ENCODE measurements at places on chromosomes 2 and 18.

- no peak for DNase-seq
These were observed 193.0 kb upstream of the RGPD4 start for GRCh38 chr2:107633580-107634147.

GRCh38 chr18:24763765-24764513 is 303.5 kb downstream of the HRH4 start:
- no peak for DNase-seq

GRCh38 chr18:44197832-44198611 is 482.7 kb upstream of the SETBP1 start:
- no peak for DNase-seq

GRCh38 chr2:176106581-176107539 is at the start of gene HOXD11:
HOXD11 (plus strand) TSS chr2:176107280; CDS start chr2:176107356, 76 bp downstream.
- no peak for DNase-seq

DNA sequence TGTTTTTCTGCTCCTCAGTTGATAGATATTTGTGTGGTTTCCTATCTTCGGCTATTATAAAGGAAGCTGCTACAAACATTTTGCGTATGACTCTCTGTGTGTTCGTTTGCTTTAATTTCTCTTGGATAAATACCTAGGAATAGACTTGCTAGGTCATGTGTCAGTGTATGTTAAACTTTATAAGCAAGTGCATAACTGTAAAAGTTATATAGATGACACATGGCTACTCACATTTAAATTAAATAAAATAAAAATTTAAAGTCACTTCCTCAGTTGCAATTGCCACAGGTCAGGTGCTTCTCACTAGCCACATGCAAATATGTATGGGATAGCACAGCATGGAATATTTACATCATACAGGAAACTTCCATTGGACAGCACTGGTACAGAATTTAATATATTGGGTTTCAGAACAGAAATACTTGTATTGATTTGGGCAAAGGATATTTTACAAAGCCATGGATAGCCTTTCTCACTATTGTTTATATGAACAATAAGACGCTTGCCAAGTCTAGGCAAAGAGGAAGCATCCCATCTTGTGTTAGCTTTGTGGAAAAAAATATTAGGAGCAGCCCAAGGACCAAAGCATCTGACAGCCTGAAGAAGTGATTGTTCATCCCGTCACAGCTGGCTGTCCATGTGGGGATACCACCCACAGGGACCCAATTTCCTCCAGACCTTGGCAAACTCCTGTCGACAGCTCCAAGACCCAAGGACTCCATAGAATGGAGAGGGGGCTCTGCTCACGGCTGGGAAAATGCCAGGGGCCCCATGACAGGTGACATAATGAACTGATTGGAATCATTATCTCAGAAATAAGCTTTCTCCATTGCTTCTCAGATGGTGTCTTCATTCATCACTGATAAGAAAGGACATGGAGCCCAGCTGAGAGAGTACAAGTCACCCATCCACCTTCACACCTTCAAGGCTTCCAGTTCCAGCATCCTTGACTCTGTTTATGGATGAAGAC is 196.7 kb downstream of the SH3BP4 start:
- DNase-seq, result no peak

DNA sequence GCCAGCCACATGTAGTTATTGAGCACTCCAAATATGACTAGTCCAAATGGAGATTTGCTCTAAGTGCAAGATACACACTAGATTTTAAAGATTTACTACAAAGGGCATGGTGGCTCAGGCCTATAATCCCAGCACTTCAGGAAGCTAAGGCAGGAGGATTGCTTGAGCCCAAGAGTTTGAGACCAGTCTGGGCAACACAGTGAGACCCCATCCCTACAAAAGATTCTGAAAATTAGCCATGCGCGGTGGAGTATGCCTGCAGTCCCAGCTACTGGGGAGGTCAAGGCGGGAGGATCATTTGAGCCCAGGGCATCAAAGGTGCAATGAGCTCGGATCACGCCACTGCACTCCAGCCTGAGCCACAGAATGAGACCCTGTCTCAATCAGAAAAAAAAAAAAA is 93.5 kb upstream of the HNRNPA3 start:
- no peak for DNase-seq

DNA sequence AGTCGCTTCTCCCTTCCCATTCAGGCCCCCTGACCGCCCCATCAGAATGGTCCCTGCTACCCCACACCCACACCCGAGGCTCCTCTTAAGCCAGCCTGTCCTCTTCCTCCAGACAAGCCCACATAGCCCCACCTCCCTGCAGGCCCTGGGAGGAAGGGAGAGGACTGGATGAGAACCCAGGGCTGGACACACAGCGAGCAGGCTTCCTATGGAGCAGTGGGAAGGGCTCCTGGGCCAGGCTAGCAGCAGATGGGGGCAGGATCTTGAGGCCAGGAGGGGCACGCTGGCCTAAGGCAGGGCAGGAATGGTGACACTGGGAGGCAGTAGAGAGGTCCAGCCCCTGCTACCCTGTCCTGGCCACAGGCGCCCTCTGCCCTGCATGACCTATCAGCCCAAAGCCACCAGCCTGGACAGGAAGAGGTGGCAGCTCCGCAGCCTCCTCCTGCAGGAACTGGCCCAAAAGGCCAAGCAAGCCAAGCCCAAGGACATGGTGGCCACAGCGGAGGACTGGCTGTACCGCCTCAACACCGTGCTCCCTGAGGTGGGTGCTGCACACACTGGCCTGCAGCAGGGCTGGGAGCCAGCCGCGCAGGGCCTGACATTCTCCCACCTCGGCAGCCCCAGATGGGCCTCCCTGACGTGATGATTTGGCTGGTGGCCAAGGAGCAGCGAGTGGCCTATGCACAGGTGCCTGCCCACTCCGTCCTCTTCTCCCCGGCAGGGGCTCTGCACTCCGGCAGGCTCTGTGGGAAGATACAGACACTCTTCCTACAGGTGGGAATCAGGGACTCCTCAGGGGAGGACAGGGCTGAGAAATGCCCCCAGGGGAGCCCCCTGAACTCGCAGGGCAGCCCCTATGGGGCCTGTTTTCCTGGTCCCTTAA is 43.3 kb downstream of the FER1L5 start:
- no peak for DNase-seq

- no peak for DNase-seq
These were observed 1.9 kb downstream of the MPPE1 start for GRCh38 chr18:11906176-11906575.

DNA sequence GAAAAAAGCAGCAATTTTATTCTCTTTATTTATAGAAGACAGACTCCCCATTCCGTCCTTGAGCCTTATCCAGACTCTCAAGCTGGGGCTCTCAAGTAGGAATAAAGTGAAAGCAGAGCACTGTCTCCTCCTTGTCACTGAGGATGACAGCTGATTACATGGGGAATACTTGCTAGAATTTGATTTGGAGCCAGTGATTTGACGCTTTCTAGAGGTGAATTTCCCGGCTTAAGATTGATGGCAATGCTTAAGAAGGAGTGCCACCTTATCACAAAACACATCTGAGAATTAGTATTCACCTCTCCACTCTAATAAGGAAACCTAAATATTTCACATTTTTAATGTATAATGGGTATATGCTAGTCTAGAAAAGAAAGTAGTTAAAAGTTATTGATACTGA is 135.4 kb upstream of the SLC39A10 start:
- DNase-seq, result no peak

DNA sequence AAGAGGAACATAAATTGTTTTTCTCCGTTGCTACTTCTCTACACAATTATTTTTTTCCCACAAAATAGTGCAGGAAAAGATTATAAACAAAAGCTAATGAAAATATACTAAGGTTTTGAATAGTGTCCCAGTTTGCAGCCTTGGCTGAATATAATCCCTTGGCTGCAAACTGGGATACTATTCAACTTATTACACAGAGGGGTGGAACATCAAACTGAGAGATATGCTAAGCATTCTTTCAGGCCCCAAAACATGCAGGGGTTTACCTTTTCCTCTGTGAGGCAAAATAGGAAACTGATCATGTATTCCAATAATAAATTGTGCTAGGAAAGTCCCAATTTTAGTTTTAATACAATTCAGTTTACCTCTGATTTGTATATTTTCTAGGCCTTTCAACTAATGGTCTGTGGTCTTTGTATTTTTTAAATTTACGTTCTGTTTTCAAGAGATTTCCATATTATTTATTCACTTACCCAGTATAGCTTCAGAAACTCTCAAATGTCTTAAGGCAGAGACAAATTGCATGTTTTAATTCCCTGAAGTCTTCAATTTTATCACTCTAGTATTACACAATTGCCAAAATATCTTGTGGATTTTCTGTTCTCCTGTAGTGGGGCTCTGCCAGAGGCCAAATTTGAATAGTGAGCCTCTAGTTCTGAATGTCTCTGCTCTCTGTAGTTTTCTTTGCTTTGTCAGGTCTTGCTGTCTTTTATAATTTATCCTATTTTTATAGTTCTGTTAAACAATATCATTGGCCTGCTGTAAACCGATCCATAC is 63.9 kb downstream of the PPP1R1C start:
- DNase-seq, result no peak

DNA sequence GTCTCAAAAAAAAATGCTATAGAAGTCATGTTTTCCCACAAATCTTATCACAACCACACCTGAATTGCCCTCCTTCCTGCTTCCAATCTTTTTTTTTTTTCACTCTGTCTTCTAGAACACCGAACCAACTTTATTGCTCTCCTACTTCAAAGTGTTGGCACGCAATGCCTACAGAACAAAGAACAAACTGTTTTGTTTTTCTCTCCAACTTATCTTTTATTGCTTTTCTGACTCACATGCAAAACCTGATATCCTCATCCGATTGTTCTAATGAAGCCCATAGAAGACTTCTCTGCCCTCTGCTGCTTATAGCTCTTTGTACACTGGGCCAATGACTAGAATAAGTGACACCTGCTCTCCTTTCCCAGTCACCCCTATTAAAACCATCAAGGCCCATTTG is 602.8 kb downstream of the EPHA4 start:
- DNase-seq, result no peak

DNA sequence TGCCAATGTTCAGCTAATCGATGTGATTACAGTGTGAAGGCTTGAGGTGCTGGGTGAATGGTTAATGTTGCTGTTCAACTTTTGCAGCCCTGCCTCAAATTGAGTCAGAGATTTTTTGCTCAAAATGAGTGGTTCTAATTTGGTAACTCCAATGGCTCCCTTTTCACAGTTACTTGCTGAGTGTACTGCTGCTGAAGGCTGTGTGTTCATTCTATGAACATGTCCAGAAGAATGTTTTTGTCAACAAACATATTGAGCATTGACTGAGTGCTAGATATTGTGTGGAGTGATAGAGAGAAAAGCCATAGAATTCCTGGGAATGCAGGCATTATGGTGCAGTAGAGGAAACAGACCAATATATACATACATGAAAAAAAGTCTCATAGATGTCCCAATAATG is 39.0 kb upstream of the TCF4 start:
- DNase-seq, result no peak

GRCh38 chr2:241080405-241081189 is 21.5 kb downstream of the MTERF4 start:
- DNase-seq, result peak; percentile 20

DNA sequence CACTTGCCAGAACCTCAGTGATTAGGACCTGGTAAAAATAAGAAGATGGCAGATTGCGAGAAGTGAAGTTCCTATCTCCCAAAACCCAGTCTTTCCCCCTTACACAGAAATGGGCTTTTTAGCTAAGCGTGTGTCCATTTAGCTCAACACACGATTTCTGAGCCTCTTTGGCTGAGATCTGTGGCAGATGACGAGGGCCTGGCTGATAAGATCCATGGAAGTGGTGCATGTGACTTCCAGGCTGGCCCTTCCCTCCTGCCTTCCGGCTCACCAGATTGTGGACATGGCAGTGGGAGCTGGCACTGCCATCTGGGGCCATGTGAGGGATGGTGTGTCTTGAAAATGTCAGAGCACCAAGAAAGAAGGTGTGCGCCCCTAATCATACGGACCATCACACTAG is 41.0 kb upstream of the ZFP36L2 start:
- no peak for DNase-seq

DNA sequence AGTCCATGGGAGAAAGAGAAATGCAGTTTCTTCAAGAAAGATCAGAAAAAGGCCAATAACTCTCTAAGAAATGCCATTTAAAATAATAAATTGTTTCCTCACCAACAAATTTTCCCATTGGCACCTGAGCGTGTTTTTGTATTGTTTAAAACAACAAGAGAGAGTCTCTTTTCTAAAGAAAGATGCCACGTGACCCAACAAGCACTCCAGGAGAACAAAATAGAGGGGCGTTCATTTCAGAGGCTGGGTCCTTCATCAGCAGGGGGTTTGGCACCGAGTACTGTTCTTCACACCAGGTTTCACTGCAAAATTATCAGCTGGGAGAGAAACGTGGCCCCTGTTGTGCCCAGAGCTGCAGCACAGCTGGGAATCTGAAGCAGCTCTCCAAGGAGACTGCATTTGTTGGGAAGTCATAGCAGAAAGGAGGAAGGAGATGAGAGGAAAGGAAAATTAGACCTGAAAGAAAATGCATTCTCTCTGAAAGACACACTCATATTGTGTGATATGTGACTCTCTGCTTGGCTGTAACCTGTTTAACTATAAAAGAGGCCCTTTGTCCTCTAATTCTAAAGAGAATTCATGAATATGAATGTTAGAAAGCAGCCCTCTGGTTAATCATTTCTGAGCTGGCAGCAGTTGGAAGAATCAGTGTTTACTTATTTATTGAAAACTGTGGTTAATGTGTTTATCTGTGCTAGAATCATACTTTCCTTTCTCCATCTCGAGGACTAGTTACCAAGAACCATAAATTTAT is 205.3 kb upstream of the CDH20 start:
- DNase-seq, result no peak

GRCh38 chr2:163686289-163686688 is 49.5 kb downstream of the FIGN start:
- no peak for DNase-seq

DNA sequence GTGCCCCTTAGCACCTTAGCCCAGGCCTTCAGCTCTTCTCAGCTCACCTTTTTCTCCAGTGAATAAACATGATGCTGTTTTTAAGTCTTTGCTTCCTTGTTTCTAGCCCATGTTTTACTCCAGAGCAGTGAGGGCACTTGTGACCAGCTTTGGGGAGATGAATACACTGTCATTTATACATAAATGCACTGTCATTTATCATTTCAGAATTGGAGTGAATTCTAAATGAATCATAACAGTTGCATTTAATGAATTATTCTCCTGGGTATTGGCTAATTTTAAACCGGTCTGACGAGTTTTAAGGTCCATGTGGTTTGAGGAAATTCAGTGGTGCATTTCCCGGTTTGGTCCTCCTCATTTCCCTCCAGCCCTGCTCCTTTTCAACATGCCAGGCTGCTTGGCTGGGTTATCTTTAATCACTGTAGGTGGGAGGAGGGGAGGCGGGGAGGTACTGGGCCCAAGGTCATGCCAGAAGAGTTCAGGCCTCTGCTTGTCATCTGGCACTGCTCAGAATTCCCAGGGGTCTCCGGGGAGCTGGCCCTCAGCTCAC is 23.9 kb downstream of the PRKCE start:
- no peak for DNase-seq

All from stimulated activated CD8-positive, alpha-beta memory T cell treated with anti-CD3 and anti-CD28 coated beads, Interleukin-4, amount 100 ng/mL, for 48 hours (primary cell).